ENCODE measurements at places on chromosomes 3 and 15. TPM values are rescaled to one million over a fixed set of nuclear protein-coding genes. Genes with fewer than 3 reads are reported as not detected.

Gene CCDC9B
- total RNA-seq, result 38.0 TPM

Gene NAALADL2
- total RNA-seq, result 11.6 TPM

Gene CLN6
- total RNA-seq, result 5.6 TPM

Gene C3orf49
- not detected for total RNA-seq

Gene RHCG
- total RNA-seq, result not detected
